Ascending aorta (tissue), 2 donors: ENCODE measurements at places on chromosomes 7 and 10. TPM values are rescaled to one million over a fixed set of nuclear protein-coding genes. Genes with fewer than 3 reads are reported as not detected.

ENKUR gene
- not detected for total RNA-seq

PRSS1 gene
- not detected for total RNA-seq

GRCh38 chr7:150949971-150950491 is 28.1 kb downstream of the KCNH2 start:
- no peak for DNase-seq

GRCh38 chr10:93576888-93577287 is 10.4 kb downstream of the FFAR4 start:
- DNase-seq = no peak

PNLIPRP3 gene
- not detected for total RNA-seq
